ENCODE measurements at places on chromosomes 1 and 21. TPM values are rescaled to one million over a fixed set of nuclear protein-coding genes. Genes with fewer than 3 reads are reported as not detected.

PEF1 gene
- total RNA-seq, result 79.0 TPM

SPATA6 gene
- 4.0 TPM for total RNA-seq

FCRLB gene
- total RNA-seq, result 1.1 TPM

OR2T35 gene
- not detected for total RNA-seq

ACTN2 gene
- total RNA-seq, result 0.14 TPM

AIM2 gene
- not detected for total RNA-seq

All from smooth muscle cell of bladder (primary cell).